ENCODE measurements at places on chromosomes 5 and 9.

DNA sequence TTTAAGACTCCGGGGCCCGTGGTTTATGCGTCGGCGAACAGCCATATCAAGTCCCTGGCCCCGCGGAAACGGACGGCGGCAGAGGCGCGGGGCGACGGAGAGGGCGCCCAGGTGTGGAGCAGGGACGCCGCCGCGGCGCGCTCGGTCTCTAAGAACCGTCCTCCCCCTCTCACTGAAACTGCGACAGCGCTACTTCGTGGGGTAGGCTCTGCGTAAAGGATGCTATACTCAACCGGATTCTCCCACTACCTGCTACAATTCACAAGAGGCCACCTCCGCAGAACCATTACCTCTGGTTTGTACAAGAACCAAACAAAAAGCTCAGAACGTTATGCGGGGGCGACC lies 404 bp downstream of the MRNIP start:
- DNase-seq, result no peak

- DNase-seq, result no peak
These were observed 5.0 kb upstream of the RASGRF2 start for GRCh38 chr5:80955082-80955590.

GRCh38 chr5:55763746-55764420 lies 26.0 kb downstream of the DDX4 start:
- DNase-seq, result no peak

DNA sequence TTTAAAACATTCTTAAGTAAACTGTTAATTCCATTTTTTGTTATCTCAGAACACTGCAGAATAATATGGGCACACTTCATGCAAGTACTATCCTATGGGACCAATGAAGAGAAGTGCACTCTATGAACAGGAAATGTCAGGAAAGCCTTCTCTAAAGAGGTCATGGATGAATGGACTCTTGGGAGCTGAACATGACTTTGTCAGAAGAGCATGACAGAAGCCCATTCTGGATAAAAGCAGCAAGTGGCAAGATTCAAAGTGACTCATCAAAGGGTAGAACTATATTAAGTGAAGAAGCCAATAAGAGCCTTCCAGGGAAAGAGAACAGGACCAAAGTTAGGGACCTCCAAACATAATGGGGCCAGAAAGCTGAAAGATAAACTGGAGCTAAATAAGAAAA lies 94.0 kb downstream of the RAPGEF6 start:
- no peak for DNase-seq

DNA sequence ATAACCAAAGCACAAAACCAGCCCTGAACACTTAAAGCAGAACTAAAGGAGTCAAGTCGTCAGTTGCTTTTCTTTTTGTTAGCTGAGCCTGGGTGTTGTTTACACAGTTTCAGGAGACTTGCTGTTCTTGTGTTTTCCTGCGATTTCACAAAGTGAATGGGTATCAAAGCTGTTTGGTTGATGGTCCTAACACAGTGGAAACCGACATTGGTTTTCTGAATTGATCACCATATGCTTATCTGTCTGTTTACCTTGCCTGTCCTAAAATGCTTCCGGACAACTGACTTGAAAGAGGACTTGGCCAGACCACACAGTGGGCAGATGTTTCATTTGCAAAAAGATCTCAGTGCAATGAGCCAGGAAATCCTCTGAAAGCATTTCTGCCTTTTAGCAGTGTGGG lies 676.4 kb downstream of the PRELID2 start:
- DNase-seq, result no peak

DNA sequence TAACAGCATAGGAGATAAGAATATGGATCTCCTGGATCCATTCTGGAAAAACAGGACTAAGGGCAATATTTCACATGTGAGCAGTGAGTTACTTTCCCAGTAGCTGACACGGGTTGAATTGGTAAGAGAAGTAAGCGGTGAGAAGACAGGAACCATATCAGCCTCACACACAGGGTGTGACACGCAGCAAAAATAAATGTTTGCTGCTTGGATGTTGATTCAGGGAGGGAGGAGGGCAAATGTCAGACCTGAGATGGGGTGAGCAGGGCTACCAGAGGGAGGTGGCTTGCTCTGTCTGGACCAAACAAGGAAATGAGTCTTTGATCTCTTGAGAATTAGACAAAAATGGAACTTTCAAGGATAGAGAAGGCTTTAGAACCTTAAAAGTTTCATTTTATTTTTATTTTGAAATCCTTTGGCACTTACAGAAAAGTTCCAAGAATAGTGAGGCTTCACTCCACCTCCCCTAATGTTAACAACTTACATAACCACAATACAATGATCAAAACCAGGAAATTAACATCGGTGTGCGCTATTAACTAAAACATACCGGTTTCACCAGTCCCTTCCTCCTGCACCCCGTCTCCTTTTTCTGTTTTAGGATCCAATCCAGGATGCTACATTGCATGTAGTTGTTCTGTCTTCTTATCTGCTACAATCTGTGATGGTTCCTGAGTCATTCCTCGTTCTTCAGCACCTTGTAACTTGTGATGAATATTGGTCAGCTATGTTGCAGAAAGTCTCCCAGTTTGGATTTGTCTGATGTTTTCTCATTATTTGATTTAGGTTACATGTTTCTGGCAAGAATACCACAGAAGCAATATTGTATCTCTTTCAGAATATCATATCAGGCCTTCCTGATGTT lies 20.5 kb upstream of the ARHGEF28 start:
- no peak for DNase-seq

DNA sequence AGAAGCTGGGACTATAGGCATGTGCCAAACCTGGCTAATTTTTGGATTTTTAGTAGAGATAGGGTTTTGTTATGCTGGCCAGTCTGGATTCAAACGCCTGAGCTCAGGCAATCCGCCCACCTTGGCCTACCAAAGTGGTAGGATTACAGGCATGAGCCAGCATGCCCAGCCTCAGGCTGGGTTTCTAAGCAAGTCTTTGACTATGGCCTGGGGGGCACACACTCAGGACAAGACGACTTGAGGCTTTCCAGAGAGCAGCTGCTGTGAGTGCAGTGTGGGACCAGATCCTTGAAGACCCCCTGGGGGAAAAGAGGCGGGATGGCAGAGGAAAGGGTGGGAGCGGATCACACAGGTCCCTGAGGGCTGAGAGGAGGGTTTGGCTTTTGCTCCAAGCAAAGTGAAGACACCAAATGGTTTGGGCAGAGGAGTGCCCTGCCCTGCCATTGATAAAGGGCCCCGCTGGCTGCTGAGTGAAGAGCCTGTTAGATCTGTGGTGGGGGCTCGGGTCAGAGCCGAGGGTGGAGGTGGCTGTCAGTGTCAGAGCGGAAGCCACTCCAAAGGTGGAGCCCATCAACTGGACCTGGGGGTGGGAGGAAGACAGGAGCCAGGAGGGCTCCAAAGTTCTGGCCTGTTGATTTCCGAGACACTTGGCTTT lies 46.8 kb upstream of the FUBP3 start:
- DNase-seq, result no peak

GRCh38 chr9:85876628-85877027 lies 64.3 kb upstream of the NAA35 start:
- no peak for DNase-seq

GRCh38 chr9:96663506-96664120 lies 8.5 kb upstream of the PRXL2C start:
- DNase-seq, result no peak

- no peak for DNase-seq
These were observed 52.0 kb upstream of the DAPK1 start for GRCh38 chr9:87445646-87446045.

GRCh38 chr9:125649315-125649714 lies 57.7 kb downstream of the MAPKAP1 start:
- no peak for DNase-seq

DNA sequence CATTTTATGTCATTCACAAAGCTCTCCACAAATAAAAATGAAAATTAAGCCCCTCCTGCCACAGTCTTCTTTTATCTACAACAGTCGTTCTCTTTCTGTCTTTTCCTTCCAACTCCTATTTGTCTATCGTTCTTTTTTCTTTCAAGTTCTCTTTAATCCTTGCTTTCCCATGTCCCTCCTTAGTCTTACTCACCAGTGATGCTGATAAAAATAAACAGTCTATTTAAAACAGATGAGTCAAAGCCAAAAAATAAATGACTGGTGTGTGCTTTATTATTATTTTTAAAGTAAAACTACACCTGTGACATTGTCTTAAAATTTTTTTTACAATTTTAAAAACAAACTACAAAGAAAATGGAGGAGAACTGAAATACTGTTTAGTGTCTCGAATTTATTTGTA lies 137.1 kb upstream of the TMEM161B start:
- no peak for DNase-seq

DNA sequence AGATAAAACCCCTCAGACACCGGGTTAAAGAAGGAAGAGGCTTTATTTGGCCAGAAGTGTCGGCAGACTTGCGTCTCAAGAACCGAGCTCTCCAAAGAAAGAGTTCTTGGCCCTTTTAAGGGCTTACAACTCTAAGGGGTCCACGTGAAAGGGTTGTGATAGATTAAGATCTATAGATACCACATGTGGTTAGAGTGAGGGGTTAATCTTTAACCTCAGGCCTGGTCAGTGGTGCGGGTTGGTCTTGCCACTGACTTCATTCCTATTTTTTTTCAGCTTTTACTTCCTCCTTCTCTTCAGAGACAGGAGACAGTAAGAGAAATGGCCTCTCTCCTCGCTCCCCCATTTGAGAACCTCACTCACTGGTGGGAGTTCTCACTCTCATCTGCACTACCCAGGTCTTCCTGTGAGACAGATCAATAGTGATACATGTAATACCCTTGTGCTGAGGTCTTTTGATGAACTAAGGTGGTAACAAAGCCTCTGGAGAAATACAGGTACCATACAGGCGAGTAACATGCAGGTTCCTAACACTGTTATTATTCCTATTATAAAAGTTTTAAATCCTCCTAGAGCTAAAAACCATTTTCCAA lies 52.4 kb upstream of the COX7C start:
- no peak for DNase-seq

GRCh38 chr5:81023261-81023970 lies 63.3 kb downstream of the RASGRF2 start:
- DNase-seq, result no peak

- DNase-seq, result no peak
These were observed 58.4 kb upstream of the ASTN2 start for GRCh38 chr9:117473293-117473692.

- no peak for DNase-seq
These were observed 220.0 kb downstream of the PDE4D start for GRCh38 chr5:59673438-59674058.

GRCh38 chr5:6598351-6598900 lies 34.4 kb downstream of the NSUN2 start:
- DNase-seq, result no peak

DNA sequence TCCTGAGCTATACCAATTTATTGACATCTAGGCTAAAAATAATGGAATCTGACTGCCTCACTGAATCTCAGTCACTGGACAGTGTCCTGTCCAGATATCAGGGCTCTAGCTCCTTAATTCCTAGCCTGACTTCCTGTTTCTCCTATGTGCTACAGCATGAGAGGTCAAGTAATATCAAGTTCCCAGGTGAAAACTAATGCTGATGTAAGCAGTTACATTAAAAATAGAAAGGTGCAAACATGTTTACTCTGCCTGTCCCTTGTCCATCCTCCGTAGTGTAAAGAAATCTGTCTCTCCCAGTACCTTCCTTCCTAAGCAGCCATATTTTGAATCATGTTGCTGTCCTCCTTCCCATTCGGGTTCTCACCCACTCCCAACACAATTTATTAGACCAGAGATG lies 145.9 kb upstream of the GHR start:
- no peak for DNase-seq

- no peak for DNase-seq
These were observed 95.1 kb upstream of the ARAP3 start for GRCh38 chr5:141777130-141777529.

DNA sequence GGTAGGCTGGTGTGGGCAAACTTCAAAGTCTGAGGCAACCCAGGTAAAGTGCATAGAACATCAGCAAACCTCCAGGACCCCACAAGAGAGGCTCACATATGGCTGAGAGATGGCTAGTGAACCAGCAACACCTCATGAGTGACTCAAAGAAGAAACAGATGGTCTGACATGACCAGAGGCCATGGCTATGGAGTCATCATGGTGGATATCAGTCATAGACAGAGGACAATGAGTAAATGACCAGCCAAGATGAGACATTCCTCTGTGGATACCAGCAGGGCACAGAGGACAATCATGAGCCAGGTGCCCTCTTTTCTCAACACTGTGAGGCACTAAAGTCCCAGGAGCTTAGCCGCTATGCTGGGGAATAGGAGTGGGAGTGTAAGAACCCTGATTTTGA lies 180.8 kb downstream of the RASEF start:
- no peak for DNase-seq

GRCh38 chr5:156513123-156513815 lies 186.3 kb downstream of the SGCD start:
- DNase-seq, result no peak

DNA sequence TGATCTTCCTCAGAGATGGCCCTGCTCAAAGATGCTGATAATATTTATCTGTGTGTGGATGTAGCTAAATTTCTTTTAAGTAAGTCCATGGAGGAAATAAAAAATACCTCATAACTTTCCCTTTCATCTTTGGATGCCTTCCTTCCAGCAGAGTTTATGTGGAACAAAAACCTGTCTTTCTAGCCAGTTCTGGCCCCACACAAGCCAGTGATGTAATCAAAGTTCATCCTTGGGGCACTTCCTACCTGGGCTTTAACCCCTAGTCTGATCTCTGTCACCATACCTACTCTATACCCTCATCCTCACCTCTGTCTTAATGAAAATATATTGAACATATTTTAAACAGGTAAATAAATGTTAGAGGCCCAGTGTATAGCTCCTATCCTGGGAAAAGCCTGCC lies 39.8 kb upstream of the RASGRF2 start:
- DNase-seq, result no peak

GRCh38 chr9:33659921-33660320 lies 135.4 kb upstream of the PRSS3 start:
- DNase-seq, result no peak

DNA sequence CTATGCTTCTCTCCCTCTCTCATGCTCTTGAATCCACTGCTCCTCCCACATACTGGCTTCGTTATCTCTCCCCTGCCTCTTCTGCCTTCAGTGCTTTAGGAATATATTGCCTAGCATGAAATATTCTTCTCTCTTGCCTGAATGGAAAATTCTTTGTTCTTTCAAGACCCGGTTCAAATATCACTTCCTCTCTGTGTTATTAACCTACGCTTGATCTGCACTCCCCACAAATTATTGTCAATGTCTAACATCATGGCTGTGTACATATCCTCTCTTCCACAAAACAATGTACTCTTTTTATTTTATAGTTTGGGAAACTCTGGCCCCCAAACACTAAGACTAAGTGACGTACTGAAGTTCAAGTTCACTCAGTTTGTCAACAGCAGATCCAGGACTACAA lies 211.0 kb downstream of the SEC61B start:
- DNase-seq, result no peak

- no peak for DNase-seq
These were observed 27.6 kb downstream of the FAM174A start for GRCh38 chr5:100562821-100563220.

All from activated CD4-positive, CD25-positive, alpha-beta regulatory T cell (primary cell).